NCI-H1092 treated with DMSO at 0.1 percent for 48 hours (cell line): ENCODE measurements at places on chromosomes 7 and 10.

DNA sequence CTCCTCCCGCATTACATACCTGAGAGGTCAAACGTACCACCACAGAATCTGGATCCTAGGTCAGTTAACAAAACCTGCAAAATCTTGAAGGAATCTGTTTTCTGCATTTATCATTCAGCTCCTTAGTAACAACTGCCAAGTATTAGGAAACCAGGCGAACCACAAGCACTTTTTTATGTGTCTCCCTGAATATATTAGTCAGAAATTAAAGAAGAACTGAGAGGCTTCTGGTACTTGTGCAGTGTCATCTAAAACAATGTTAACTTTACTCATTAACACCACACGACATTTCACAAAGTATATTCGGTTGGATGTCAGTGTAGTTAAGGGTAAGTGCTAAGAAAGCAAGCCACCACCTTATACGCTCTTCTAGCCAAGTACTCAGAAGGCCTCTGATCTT, 2.5 kb downstream of the CCDC6 start:
- no peak for DNase-seq

DNA sequence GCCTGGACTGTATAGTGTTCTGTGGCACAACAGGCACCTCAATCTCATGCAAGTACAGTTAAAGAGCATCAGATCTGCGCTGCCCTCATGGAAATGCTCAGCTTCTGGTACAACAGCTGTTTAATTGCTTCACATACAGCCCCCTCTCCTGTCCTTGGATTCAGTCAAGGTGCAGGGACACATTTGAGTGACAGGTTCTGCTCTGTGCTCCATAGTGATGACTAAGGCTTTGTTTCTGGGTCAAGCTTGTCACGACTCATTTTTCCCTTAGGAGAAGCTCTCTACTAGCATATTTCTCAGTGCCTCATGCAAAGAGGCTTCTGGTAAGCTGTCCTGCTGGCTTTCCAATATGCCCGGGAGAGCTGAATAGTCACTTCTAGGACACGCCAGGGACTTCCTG, 26.8 kb upstream of the MYO3A start:
- DNase-seq: no peak

- DNase-seq: no peak
Measured at GRCh38 chr10:23063973-23064812, 31.2 kb upstream of the MSRB2 start.

DNA sequence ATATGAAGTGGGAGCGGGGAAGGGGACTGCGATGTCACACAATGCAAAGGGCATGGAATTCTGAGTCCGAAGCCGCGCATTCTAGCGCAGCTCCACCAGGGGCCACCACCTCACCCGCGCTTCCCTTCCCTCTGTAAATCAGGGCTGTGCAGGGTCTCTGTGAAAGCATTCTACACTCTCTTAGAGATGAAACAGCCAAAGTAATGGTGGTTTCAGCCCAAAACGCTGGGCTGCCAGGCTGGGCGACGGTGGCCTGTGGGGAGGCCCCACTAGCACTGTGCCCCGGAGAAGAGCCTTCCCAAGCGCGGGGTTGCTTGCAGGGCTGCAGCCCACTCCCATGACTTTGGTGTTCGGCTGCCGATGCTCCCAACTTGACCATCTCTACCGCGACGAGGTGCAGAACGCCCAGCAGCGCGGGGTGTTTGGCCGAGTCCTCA, 11.4 kb downstream of the ATG9B start:
- DNase-seq: peak; percentile 26

- DNase-seq: no peak
Measured at GRCh38 chr10:38157270-38157685, 63.1 kb downstream of the ZNF37A start.
